ENCODE measurements at places on chromosomes 5 and 9.
A peak's percentile ranks its signal among the peaks of the same experiment; 100 is the strongest.

GRCh38 chr5:121285801-121286521, 565.7 kb upstream of the FTMT start:
- no peak for DNase-seq

- no peak for DNase-seq
Measured at GRCh38 chr9:98897745-98898144, 46.0 kb upstream of the COL15A1 start.

GRCh38 chr5:77877516-77878355, 101.6 kb upstream of the TBCA start:
- DNase-seq = no peak

DNA sequence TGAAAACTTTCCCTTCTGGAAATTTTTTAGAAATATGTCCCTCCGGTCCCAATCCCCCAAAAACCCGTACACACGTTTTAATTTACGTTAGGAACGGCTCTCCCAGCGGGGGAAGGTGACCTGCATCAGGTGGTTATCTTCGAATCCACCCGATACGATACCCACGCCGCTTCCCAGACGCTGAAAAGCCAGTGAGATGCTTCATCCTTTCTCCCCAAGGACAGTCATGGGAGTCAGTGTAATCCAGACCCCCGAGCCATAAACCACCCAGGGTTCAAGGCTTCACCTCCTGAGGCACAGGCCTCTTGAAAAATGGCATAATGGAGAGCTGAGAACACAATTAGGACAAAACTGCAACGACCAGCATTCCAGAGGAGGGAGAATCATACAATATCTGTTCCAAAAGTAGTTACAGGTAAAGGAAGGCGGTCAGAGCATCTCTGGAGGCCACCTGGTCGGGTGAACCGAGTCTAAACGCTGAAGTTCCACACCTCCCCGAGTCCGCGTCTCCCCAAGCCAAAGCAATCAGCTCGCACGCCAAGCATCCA, 857 bp downstream of the FAM169A start:
- DNase-seq = no peak

GRCh38 chr9:84694248-84694647, 24.7 kb downstream of the NTRK2 start:
- no peak for DNase-seq

DNA sequence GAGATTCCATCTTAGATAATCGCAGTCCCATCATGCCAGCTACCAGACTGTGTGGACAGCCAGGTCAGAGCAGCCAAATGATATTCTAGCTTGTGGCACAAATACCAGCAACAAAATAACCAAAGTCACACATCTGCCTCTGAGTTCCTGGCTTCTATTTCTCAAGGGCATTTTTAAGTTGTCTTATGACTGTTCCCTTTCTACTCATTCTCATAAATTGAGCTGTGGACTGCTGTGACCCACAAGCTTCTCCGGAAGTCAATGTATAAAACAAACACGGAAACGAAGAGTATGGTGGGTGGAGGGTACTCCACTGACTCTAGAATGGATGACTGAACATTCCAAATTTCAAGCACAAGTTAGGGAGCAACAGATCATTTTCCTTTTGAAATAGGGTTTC, 43.9 kb downstream of the PDCD1LG2 start:
- no peak for DNase-seq

GRCh38 chr5:73304381-73304780, 131.4 kb downstream of the TMEM174 start:
- peak; percentile 82 for DNase-seq

DNA sequence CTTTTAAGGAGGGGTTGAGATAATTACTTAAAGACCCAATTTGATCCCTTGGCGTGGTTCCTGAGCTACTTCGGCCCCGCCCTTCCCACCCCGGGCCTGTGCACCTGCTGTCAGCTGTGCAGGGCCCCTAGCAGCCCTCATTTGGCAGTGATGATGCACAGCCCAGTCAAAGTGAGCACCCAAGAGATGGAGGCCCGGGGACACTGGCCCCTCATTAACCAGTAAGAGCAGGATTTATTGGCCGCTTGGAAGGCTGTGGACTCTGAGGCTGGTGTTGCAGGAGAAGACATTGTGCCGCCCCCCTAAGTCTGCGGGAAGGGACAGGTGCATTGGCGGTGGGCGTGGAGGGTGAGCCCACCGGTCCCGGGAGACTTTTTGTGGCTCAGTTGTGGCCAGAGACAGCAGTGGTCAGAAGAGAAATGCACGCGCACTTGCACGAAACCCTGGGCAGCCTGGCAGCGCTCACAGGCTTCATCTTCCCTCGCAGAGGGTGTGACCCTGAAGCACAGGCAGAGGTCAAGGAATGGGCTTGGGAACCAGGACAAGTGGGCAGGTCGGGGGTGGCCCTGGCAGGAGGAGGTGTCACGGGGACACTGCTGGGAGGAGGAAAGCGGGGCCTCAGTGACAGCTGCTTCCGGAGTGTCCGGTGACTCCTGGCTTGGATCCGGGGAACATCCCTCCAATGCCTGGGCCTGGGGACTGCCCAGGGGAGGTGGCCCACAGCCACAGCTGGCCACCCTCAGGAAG, 74.0 kb upstream of the RXRA start:
- no peak for DNase-seq

DNA sequence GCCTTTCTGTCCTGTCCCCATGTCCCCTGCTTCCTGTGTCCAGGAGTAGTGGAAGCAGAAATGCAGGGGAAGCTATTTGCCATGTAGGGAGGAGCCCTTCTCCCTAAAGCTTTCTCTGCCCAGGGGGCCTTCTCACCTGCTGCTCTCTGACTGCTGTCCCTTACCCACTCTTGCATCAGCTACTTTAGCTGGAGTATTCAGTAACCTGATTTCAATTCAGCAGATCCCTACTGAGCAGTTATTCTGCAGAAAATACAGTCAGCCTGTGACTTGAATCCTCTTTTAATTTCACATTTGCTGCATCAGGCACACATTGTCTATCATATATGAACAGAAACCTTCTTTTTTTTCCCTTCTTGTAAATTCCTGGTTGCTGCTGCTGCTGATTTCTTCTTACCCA, 90.4 kb downstream of the MVB12B start:
- DNase-seq = no peak

- DNase-seq = no peak
Measured at GRCh38 chr9:68523367-68523936, 17.2 kb downstream of the TMEM252 start.

- DNase-seq = no peak
Measured at GRCh38 chr9:77864211-77864889, 167.3 kb downstream of the GNAQ start.

DNA sequence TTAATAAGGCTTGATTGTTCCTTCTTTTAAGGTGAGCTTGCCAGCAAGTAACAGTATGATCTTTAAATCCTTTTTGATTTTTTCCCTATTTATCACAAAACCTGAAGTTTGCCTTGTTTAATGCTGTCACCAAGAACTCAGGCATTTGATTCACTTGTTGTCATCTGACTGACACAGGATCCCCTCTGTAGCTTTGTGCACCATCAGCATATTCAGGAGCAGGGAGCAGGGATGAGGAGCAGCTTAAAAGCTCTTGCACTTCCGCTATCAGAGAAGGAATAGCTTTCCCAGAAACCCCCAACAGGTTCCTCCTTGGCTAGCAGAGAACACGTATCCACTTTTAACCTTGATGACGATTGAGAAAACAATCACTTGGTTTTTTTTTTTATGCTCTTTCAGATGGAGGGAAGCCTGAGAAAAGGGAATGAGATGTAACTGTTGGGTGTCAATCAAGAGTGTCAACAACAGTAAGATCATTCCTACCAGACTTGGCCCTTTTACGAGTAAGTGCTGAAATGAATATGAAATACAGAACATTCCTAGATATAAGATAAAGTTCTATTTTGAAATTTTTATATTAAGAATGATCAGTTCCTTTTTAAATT, 433.1 kb upstream of the CDH18 start:
- DNase-seq = no peak

GRCh38 chr9:6897898-6898302, 140.1 kb downstream of the KDM4C start:
- no peak for DNase-seq

- DNase-seq = no peak
Measured at GRCh38 chr5:141517880-141518617, 29.2 kb downstream of the PCDHGC5 start.

- DNase-seq = no peak
Measured at GRCh38 chr5:96691503-96692303, 29.5 kb downstream of the CAST start.

- no peak for DNase-seq
Measured at GRCh38 chr9:72984991-72985390, 32.1 kb upstream of the ALDH1A1 start.

DNA sequence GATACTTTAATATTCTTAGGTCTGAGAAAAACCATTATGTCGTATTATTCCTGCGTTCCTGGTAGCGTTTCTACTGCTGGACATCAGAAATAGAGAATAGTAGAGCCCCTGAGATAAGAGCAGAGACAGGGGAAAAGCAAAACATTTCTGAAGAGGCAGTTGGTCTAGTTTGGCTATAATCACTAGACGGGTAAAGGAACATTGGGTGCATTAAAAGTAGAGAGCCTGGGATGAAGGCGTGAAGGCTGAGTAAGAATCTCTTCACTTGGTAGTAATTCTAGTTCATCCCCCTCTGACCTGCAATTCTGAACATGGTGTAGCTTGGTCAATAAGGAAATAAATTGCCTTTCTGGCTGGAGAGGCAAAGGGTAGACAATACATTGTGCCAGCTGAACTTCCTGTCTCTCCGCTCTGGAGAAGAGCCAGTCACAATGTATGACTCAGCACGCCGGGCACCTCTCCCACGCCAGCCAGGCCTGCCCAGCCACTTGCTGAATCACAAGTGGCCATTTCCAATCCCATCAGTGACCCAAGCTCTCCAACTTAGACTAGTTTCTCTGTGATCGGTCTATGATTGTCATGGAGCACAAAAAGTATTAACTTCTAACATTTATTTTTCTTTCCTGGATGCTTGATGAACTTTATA, 75.4 kb downstream of the STK32A start:
- peak; percentile 97 for DNase-seq

- no peak for DNase-seq
Measured at GRCh38 chr9:137054932-137055384, 1.1 kb upstream of the ENTPD2 start.

DNA sequence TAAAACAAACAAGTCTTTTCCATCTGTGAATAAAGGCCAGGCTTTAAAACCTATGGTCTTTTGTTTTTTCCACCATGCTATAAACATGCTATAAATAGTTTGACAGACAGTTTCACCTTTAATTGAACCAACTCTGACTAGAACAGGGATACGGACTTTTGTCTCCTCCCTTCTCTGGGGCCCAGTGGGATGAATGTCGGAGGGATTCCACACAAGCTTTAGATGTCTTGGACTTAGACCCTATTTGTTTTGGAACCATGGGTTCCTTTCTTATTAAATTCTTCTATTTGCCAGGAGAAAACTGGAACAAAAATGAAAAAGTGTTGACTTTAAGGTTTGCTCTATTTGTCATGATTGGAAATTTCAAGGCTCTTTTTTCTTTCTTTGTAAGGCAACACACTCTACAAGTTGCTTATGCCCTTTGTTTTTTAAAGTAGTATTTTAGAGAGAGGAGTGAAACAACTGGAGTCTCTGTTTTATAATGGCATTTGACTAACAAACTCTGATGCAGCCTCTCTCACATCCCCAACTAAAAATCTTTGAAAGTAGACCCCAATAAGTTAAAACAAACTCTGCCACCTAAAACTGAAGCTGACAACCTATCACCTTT, 145.3 kb downstream of the MLLT3 start:
- no peak for DNase-seq

GRCh38 chr5:55858104-55858503, 6.9 kb downstream of the IL31RA start:
- DNase-seq = no peak

- DNase-seq = no peak
Measured at GRCh38 chr9:73845954-73846690, 651.0 kb upstream of the RORB start.

- no peak for DNase-seq
Measured at GRCh38 chr9:135078361-135078821, 9.1 kb upstream of the OLFM1 start.

GRCh38 chr9:127814619-127815511, 12.2 kb downstream of the FPGS start:
- DNase-seq = no peak

DNA sequence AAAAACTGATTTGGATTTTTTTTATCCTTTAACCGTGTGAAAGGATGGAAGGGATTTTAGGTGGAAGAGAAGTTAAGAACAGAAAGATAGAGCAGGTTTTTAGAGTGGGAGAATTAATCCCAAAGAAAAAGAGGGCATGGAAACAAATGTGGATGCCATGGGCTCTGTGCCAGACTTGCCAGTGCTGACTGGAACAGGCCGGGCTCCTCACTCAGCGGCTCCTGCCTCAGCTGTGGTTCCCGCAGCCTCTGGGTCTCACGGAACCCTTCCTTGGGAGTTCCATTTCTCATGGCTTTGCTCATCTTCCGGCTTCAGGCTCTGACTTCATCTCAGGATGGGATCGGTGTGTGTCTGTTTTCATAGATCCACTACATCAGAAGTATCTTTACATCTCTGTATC, 30.4 kb upstream of the SLC2A8 start:
- DNase-seq = no peak

GRCh38 chr5:138528208-138528607, 14.8 kb downstream of the ETF1 start:
- no peak for DNase-seq

- no peak for DNase-seq
Measured at GRCh38 chr5:156623381-156624040, 226.6 kb upstream of the PPP1R2B start.

DNA sequence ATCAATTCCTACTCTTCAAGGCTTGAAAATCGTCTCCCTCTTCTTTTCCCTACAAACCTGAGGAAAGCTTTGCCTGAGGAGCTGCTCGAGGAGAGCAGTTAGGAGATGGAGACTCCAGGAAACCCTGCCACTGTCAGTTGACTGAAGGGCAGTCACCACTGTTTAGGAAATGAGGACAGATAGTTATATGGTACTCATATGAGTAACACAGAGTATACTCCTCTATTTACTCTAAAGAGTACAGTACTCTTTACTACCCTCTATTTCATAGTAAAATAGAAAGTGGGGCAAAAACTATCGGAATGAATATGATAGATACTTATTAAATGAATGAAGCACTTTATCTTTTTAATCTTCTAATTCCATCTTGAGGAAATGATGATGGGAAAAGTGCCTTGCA, 115.8 kb downstream of the MAPKAP1 start:
- no peak for DNase-seq

DNA sequence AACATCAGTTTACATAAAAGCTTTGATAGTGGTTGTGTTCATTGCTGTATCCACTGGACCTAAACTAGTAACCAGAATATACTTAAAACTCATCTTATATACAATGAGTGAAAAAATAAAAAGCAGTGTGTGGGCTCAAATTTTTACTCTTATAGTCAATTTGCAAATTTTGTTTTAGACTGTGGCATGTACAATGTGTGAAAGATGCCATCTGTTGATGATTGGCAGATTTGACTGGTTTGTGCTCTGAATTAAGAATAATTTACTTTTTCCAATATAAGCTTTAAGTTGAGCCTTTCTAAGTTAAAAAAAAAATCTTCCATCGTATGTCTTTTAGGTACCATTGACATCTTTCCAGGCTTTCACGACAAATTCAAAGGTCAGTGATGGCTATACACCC, 42.4 kb upstream of the F2RL1 start:
- DNase-seq = no peak

- DNase-seq = no peak
Measured at GRCh38 chr5:156491766-156492165, 164.8 kb downstream of the SGCD start.

Measured in kidney tubule cell (primary cell).